ENCODE measurements at places on chromosomes 5 and 9. TPM values are rescaled to one million over a fixed set of nuclear protein-coding genes. Genes with fewer than 3 reads are reported as not detected.

DNA sequence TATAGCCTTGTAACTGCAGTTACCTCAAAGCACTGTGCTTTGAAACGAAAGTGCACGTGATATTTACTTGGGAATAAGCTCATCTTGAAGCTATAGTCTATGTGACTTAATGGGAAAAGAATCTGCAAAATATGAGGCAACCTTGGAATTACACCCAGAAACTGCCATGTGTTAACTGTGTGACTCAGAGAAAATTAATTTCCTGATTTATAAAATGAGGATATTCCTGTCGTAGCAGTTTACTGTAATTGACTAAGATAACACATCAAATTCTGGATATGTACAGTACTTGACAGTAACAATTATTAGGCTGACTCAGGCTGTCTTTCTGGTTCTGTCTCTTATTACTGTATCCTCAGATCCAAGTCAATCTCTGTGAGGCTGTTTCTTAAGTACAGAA is 1079.9 kb upstream of the ACO1 start:
- H3K4me3 ChIP-seq: no peak overlapping the region
- no peaks in the 10 kb centered on the region for H3K4me1 ChIP-seq
- no peaks in the 10 kb centered on the region for H3K36me3 ChIP-seq
- DNase-seq: no peak

GRCh38 chr9:76374783-76375559 is 19.3 kb downstream of the RFK start:
- H3K27ac ChIP-seq: peak overlapping the region; percentile 76
- H3K4me1 ChIP-seq: peaks cover 51% of the 10 kb centered on the region
- H3K36me3 ChIP-seq: no peaks in the 10 kb centered on the region
- no peak overlapping the region for H3K4me3 ChIP-seq
- no peaks in the 10 kb centered on the region for H3K27me3 ChIP-seq

GRCh38 chr5:144638787-144639186 is 468.1 kb downstream of the KCTD16 start:
- H3K36me3 ChIP-seq: no peaks in the 10 kb centered on the region
- no peak for DNase-seq
- no peak overlapping the region for H3K4me3 ChIP-seq

DNA sequence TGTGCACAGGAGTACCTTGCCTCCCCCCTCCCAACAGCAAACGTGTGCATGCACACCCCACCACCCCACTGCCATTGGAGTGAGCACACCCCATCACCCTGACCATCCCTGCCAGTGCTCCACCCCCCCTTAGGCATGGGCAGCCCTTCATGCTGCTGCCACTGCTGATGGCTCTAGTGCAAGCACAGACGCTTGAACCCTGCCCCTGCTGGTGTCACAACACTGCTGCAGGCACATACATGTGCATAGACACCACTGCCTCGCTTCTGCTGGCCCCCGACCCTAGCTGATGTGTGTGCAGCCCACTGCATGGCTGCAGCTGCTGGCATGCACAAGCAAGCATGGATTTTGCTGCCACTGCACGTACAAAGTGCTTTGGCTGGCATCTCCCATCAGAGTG is 16.0 kb upstream of the RGS7BP start:
- no peaks in the 10 kb centered on the region for H3K27me3 ChIP-seq
- H3K4me3 ChIP-seq: no peak overlapping the region
- H3K27ac ChIP-seq: no peak overlapping the region
- no peaks in the 10 kb centered on the region for H3K36me3 ChIP-seq

DNA sequence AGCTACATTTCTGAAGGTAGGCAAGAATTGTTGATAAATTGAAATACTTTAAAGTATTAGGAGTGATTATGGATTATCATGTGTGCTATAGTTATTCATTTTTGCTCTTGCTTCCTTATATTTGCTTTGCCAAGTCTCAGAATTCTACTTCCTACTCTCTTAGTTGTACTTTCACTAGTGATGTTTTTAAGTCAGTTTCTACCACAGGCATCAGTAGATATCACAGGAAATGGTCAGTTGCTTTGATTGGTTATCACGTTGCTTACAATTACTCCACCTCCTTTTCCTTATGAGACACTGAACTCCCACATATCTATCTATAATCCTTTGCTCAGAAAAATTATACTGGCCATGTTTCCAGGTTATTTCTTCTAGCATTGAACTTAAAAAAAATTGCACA is 472.8 kb downstream of the DMRTA1 start:
- no peaks in the 10 kb centered on the region for H3K4me1 ChIP-seq
- no peak overlapping the region for H3K4me3 ChIP-seq
- no peaks in the 10 kb centered on the region for H3K36me3 ChIP-seq
- no peak overlapping the region for H3K27ac ChIP-seq
- no peak for DNase-seq

GRCh38 chr5:127040796-127041520 is 10.6 kb upstream of the MARCHF3 start:
- peaks cover 3% of the 10 kb centered on the region for H3K4me1 ChIP-seq
- peak overlapping the region; percentile 86 for H3K27ac ChIP-seq
- no peaks in the 10 kb centered on the region for H3K27me3 ChIP-seq
- H3K36me3 ChIP-seq: no peaks in the 10 kb centered on the region
- H3K4me3 ChIP-seq: no peak overlapping the region

- H3K27me3 ChIP-seq: no peaks in the 10 kb centered on the region
- H3K4me1 ChIP-seq: no peaks in the 10 kb centered on the region
- H3K27ac ChIP-seq: no peak overlapping the region
- H3K4me3 ChIP-seq: no peak overlapping the region
- H3K36me3 ChIP-seq: no peaks in the 10 kb centered on the region
Observed at GRCh38 chr5:6305853-6306252, 72.5 kb downstream of the MED10 start.

- no peak for DNase-seq
Observed at GRCh38 chr9:119310741-119311140, 58.5 kb downstream of the BRINP1 start.

DNA sequence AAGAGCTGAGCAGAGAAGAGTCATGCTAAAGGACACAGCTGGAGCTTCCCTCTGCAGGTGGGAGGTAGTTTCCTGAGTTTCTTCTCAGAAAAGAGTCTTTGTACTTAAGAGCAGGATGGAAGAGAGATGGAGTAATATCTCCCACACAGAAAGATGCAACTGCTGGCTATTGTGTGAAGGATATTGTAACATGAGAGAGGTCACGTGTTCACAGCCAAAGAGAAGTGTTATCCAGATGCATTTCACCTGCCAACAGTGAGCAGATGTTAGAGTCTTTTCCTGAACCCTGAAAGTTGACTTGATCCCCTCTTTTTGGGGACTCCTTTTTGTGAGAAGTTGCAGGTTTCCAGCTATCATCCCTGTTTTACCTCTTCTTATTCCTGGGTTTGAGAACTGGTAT is 14.0 kb upstream of the TRIO start:
- H3K27me3 ChIP-seq: peaks cover 17% of the 10 kb centered on the region
- H3K4me1 ChIP-seq: no peaks in the 10 kb centered on the region
- no peak overlapping the region for H3K4me3 ChIP-seq
- no peak for DNase-seq

GRCh38 chr9:90112788-90113187 is 508.0 kb downstream of the GADD45G start:
- no peaks in the 10 kb centered on the region for H3K27me3 ChIP-seq
- no peak for DNase-seq
- no peaks in the 10 kb centered on the region for H3K36me3 ChIP-seq
- no peak overlapping the region for H3K4me3 ChIP-seq

DNA sequence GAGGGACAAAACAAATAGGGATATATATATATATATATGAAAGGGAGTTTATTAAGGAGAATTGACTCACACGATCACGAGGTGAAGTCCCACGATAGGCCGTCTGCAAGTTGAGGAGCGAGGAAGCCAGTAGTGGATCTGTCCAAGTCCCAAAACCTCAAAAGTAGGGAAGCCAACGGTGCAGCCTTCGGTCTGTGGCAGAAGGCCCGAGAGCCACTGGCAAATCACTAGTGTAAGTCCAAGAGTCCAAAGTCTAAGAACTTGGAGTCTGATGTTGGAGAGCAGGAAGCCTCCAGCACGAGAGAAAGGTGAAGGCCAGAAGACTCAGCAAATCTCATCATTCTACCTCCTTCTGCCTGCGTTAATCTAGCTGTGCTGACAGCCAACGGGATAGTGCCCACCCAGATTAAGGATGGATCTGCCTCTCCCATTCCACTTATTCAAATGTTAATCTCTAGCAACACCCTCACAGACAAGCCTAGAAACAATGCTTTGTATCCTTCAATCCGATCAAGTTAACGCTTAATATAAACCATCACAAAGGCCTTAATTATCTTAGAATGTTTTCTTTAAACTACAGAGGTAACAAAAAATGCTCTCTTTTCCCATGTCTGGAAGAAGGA is 23.8 kb upstream of the DAB2 start:
- H3K4me1 ChIP-seq: peaks cover 16% of the 10 kb centered on the region
- H3K36me3 ChIP-seq: no peaks in the 10 kb centered on the region
- H3K4me3 ChIP-seq: no peak overlapping the region
- DNase-seq: peak; percentile 31
- H3K27ac ChIP-seq: peak overlapping the region; percentile 40
- H3K27me3 ChIP-seq: no peaks in the 10 kb centered on the region

Gene SPIN1
- total RNA-seq: 53.7 TPM

Gene FAM221B
- not detected for total RNA-seq

Gene AHRR
- 1.3 TPM for total RNA-seq

Gene RXRA
- 70.5 TPM for total RNA-seq

Gene IFNK
- not detected for total RNA-seq

Gene PTPN3
- total RNA-seq: 15.1 TPM

Gene NR6A1
- total RNA-seq: 13.4 TPM

Gene FBP1
- 43.0 TPM for total RNA-seq

Gene RORB
- total RNA-seq: 0.27 TPM

Gene ZNF484
- 8.5 TPM for total RNA-seq
